ENCODE measurements at places on chromosomes 7 and 10.

- no peak for DNase-seq
Measured at GRCh38 chr10:15485684-15486316, 114.7 kb upstream of the FAM171A1 start.

DNA sequence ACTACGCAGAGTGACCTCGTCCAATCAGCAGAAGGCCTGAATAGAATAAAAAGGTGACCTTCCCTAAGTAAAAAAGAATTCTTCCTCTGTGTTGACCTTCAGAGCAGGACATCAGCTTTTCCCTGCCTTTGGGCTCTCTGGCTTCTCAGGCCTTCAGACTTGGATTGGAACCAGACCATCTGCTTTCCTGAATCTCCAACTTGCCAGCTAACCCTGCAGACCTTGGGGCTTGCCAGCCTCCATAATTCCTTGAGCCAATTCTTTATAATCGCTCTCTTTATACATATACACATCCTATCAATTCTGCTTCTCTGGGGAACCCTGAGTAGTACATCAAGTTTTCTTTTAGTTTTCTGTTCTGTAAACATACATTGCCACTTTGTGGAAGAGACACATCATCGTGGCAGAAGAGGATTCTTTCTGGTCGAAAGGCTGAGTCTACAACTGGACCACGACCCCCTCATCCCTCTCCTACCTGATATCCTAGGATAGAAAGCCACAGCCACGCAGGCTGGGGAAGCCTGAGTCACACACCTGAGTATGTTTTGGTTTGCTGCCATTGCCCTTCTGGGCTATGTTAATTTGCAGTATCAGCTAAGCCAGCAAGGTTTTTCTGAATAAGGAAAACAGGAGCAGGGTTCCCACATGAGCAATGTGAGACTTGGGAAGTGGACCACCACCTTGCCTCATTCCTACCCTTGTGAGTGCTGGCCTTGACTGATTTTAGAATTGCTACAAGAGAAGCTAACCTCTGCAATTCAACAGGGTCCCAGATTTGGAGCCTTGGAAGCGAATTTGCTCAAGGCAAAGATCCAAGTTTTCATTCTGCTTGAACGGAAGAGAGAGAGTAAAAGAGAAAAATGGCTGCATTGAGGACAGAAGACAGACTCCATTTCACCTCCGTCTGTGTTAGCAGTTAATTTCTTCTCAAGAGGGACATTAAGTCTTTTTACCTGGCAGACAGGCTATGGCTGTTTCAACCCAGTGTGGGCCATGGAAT, 445.2 kb upstream of the FZD8 start:
- no peak for DNase-seq

DNA sequence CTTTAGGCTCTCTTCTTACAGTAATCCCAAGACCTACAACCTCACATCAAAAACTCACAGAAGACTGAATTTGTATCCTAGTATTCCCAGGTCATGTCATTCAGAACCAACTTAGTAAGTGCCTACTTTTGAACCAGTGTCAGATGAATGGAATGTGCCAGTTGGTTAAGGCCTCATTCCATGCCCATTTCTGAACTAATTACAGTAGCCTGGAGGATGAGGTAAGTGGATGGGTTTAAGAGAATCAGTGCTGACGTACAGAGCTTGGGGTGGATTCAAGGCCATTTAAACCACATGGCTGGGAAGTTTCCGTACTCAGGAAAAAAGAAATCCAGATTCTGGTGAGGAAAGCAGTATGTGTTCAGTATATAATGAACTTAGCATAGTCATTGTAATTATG, 21.9 kb upstream of the FOXP2 start:
- no peak for DNase-seq

DNA sequence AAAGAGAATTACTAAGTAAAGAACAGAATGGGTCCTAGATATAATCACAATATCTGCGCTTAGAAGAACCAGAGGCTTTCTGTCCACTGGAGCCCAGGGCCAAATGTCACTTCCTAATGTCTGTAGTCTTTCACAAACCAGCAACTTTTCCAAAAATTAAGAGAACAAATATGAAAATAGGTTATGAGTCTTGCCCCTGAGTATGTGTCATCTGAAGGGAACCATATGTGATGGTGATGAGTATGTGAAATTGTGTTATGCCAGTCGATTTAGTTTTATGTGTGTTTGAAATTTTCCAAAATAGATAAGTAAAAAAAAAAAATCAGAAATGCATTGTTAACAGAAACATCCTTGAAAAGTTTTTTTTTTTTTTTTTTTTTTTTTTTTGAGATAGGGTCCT, 15.4 kb upstream of the HTR5A start:
- DNase-seq, result no peak

- DNase-seq, result no peak
Measured at GRCh38 chr10:1292611-1293031, 236.4 kb downstream of the WDR37 start.

All from hematopoietic multipotent progenitor cell treated with erythropoietin and hydrocortisone succinate and interleukin-3 and kit ligand, for 17 days (in vitro differentiated cells).